Temporal lobe (tissue), 4 donors: ENCODE measurements at places on chromosomes 7 and 10. TPM values are rescaled to one million over a fixed set of nuclear protein-coding genes. Genes with fewer than 3 reads are reported as not detected.

The EXOC6 gene
- total RNA-seq: 91.5 TPM

The CYP2C19 gene
- total RNA-seq: 0.25 TPM

The GHRHR gene
- total RNA-seq: 2.2 TPM

The LZTS2 gene
- 10.6 TPM for total RNA-seq

The GIMAP7 gene
- 1.5 TPM for total RNA-seq

The RTKN2 gene
- total RNA-seq: 3.7 TPM

The MMD2 gene
- total RNA-seq: 4.4 TPM
